Stimulated activated CD4-positive, alpha-beta T cell treated with anti-CD3 and anti-CD28 coated beads, Interleukin-4, amount 100 ng/mL, for 4 hours (primary cell): ENCODE measurements at places on chromosomes 3 and 15.

- DNase-seq, result no peak
Observed at GRCh38 chr3:146838221-146838620, 233.1 kb upstream of the PLSCR5 start.

DNA sequence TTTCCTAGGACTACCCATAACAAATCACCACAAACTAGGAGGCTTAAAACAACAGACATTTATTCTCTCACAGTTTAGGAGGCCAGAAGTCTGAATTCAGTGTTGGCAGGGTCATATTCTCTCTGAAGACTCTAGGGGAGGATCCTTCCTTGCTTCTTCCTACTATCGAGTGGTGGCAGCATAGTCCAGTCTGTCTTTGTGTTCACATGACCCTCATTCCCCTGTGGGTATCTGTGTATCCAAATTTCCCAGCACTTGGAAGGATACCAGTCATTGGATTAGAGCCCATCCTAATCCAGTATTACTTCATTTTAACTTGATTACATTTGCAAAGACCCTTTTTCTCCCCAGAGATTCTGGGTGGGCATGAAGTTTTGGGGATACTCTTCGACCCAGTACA, 63.8 kb downstream of the GMPS start:
- DNase-seq, result no peak

- no peak for DNase-seq
Observed at GRCh38 chr3:130425484-130425883, 80.0 kb downstream of the COL6A5 start.

- DNase-seq, result no peak
Observed at GRCh38 chr15:77329202-77329601, 90.7 kb downstream of the PEAK1 start.

- no peak for DNase-seq
Observed at GRCh38 chr3:59482684-59483083, 432.9 kb upstream of the CFAP20DC start.

DNA sequence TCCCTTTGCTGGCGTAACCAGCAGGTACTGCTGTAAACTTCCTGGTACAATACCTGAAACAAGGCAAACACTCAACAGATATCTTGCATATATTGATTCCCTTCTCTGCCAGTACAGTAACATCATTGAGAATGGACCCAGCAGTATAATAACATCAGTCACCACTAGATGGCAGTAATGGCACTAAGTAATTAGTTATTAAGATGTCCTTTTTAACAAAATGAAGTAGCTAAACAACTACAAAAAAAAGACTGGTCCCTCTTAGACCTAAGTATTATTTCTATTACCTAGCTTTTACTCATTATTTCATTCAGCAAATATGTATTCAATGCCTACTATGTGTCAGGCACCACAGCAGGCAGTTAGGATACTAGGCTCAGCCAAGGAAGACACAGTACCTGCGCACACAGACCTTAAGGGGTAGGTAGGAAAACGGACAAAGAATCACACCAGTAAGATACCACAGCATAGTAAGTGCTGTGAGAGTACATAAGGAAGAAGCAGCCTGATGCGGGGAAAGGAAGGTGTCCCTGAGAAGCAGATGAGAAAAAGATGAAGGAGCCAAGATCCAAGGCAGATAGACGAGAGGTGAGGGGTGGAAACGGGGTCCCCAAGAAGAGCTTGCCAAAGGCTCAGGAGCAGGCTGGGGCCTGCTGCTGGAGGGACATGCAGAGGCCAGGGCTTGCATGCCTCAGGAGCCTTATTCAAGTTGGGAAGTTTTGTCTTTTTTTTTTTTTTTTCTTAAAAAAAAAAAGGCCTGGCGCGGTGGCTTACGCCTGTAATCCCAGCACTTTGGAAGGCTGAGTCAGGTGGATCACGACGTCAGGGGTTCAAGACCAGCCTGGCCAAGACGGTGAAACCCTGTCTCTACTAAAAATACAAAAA, 102.7 kb upstream of the CHD2 start:
- no peak for DNase-seq

- no peak for DNase-seq
Observed at GRCh38 chr3:126858887-126859286, 124.0 kb upstream of the PLXNA1 start.

DNA sequence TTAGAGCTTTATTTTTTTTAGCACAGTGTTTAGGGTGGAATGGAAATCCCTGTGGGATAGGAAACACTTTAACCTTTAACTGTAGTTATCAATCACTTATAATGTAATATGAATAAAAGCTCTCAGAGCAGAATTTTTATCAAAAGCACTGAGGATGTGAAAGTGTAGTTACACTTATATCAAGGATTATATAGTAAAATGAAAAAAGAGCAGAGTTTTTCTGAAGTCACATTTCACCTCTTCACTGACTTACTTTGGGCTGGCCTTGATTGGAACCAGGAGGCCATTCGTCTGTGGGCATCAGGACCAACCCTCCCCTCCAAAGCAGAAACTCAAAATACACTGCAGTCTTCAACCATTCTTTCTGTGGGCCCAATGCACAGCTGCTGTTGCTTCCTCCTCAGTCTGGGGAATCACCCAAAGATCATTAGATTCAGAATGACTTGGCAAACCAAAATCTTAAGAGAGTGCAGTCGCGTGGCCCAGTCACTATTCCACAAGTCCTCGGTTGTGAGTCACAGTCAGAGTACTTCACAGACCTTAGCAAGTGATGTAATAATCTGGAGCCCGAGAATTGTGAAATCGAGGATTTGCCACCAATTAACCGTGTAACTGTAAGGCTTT, 132.6 kb upstream of the COL8A1 start:
- no peak for DNase-seq

DNA sequence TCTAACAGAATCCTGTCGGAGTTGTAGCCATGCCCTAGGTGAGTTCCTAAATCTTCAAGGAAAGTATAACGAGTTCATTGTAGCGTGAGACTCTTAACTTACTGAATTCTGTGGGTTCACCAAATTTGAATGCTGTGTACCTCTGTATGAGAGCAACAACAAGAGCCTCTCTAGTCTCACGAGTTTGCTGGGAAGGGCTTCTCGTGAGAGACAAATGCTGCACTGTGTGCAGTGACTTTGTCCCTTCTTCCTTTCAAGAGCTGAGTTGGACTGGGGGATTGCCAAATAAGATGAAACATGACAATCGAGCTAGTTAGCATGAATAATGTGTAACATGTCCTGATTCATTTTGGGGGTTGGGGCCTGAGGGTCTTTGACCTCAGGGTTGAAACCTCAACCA, 32.2 kb downstream of the KAT2B start:
- DNase-seq, result no peak

GRCh38 chr3:151638555-151639417, 94.9 kb upstream of the AADACL2 start:
- no peak for DNase-seq

DNA sequence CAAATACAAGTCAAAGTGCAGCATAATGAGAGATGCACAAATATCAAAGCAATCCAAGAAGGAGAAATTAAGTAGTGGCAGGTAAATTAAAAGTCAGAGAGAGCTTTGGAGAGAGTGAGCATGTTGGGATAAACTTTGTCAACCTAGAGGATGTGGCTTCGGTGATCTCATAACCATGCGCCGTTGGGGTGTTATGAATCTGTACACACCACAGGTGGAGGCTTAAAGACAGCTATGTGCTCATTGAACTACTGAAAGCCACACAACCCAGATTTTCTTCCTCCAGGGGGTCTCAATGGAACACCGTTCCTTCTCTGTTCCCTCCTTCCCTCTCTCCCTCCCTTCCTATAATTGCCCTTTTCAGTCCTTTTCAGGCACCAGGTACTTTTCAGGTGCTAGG, 52.0 kb downstream of the SUCNR1 start:
- no peak for DNase-seq

DNA sequence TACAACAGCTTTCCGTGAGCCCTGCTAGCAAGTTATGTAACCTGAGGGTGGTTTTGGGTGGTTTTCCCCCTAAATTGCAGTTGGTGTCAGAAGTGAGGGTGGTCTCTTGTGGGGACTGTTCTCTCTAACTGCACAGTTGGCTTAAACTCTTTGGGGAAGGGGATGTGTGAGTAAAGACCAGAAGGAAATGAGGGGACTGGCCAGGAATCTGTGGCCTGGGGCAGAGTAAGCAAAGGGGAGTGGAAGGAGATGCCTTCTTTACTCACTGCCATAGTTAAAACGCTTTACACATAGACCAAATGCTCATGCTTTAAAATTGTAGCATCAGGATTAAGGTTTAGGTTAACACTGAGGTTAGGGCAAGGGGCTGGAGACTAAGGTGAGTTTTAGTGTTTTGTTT, 21.2 kb upstream of the XIRP1 start:
- no peak for DNase-seq

- DNase-seq, result no peak
Observed at GRCh38 chr3:63353383-63353782, 75.3 kb downstream of the SYNPR start.

DNA sequence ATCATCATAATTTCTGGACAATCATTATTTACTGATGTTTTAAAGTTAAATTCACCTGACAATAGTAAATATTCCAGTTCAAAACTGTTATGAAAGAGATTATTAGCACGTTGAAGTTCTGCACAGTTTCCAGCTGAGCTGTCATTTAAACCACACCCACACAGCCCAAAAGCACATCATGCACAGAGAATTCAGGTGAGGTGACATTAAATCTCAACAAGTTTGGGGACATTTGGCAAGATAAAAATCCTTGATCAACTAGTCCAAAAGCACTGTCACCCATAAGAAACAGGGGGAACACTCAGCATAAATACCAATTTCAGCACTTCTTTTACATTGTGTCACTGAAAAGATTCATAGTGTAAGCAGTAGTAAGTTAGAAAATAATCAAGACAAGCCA, 6.9 kb downstream of the NCEH1 start:
- DNase-seq, result no peak

DNA sequence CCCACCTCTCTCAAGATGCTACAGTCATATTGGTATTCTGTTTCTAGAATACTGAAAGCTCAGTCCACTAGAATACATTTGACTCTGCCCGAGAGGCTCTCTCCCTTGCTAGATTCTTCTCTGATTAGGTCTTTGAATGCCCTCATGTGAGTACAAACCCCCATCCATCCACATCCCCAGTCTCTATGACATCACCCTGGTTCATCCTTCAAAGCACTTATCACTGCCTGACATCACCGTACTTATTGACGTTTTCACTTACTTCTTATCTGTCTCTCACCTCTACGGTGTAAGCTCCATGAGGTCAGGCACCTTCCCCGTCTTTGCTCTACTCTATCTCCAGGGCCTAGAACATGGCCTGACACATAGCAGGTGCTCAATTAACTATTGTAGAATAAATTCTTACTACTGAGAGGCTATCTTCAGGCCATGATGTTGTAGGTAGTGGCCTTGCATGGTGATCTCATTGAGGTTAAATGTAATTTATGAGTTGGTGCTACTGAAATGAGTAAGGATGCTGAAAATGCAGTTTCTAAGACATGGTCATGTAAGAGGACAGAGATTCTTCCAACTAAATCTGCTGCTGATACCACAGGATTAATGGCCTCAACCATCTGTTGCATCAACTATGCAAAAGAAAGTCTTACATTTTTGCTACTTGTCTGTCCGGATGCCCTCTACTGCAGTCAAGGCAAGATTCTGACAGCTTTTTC, 26.8 kb downstream of the EOGT start:
- no peak for DNase-seq

- DNase-seq, result no peak
Observed at GRCh38 chr3:160280836-160281235, 55.6 kb downstream of the C3orf80 start.

DNA sequence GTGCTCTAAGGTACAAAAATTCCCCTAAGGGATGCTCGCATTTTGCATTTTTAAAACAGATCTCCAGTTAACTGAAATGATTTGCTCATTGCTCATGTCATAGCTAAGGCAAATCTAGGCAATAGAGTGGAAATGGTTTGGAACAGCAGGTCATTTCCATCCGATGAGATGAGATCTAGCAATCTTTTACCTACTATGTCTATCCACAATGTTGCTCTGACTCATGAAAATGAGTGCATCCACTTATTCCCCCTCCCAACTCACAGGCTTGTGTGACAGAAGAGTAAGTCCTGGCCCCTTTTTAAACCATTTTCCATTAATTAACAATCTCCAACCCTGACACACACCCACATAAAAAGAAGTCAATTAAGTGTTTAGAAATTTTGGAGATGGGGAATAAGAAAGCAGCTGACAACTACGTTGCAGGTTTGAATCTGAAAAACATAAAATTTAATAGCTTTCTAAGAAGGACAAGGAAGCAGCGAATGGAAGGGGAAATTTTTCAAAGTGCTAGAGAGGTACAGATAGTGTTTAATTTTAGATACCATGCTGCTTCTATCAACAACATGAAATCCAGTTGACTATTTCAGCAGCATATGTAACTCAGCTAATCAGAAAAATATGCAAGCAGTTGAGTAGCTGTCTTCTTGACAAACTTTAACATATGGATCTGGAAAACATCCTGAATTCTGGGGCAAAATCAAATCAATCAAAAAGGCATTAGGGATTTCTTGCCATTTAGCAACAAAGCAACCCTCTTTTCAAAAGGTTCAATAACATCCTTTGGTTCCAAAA, 112.0 kb downstream of the TMCO5A start:
- no peak for DNase-seq

- no peak for DNase-seq
Observed at GRCh38 chr15:78155355-78155939, 6.3 kb downstream of the IDH3A start.

DNA sequence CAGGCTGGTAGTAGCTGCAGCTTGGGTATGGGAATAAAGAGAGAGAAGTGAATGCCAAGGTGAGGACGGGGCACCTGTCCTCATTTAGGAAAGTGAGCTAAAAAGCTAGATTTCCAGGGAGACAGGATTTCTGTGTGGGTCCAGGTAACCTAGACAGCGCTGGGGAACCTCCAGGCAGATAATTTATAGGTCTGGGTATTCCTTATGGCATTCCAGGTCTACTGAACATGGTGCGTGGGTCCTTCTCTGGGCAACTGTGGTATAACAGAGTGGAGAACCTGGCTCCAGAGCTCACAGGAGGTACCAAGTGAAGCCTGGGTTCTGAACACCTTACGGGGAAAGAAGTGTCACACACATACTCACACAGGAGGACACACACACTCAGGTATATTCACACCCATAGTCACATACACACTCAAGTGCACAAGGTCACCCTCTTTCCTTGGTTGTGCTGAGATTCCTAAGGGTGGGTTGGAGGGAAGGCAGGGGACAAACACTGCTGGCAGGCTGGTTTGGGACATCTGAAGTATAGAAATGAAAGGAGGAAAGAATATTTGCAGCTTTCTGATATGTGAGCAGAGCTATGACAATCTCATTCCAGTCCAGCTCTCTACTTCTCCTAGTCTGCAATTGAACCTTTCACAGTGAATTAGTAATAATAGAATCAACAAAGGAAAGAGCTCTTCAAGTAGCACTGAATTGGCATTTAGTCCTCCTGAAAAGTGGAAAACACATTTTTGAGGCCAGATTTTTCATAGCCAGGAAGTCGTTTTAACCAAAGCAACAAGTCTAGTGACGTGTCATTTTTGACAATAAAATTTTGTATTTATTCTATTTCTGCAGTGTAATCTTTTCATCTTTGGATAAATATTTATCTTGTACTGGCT, 37.4 kb upstream of the ITGA11 start:
- no peak for DNase-seq
